ENCODE measurements at places on chromosomes 11 and 22.

DNA sequence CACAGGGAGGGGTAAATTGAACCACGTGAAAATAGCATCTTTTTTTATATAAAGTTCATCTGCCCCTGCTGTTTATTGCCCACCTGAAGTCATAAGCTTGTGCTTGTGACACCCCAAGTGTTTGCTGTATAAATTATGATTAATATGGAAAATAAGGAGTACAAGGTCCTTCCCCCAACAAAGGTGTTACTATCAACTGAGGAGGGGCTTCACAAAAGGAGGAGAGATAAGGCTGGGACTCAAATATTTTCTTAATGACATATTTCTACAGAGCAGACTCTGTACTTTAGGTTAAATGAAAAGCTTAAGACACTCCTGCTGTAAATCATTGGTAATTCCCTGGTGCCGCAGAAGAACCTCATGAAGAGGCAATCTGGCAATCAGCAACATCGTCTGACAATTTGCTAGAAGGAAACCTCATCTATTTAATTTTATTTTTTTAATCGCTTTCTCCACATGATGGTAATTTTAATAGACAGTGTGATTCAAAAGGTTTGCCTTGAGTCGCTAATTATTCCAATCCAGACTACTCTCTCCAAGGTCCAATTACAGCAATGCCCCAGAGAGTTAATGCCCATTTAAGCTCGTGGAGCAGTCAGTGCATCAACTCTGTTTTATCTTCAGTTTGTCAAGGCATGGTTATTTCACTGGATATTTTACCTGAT lies 1432.4 kb downstream of the FAM181B start:
- DNase-seq, result no peak

DNA sequence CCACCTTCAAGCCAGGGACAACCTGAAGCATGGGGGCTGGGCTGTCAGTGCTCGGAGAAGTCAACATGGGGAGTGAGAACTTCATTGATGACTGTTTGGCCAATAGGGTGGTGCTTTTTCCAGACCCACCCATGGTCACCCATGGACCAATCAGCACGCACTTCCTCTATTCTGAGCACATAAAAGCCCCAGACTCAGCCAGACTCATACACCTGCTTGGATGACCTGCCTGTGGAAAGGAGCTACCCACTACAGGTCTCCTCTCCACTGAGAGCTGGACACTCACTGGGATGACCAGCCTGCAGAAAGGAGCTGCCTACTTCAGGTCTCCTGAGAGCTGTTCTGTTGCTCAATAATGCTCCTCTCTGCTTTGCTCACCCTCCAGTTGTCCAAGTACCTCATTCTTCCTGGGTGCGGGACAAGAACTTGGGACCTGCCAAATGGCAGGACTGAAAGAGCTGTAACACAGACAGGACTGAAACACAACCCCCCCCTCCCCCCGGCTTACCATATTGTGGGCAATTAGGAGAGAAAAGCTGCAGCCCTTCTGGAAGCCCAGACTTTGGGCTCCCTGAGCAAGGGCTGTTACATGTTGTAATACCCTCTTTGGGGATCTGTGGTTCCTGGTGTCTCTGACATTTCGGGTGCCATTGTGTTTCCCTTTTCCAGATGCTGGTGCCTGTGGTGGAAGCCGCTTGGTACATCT lies 44.4 kb upstream of the WNT11 start:
- DNase-seq, result no peak

DNA sequence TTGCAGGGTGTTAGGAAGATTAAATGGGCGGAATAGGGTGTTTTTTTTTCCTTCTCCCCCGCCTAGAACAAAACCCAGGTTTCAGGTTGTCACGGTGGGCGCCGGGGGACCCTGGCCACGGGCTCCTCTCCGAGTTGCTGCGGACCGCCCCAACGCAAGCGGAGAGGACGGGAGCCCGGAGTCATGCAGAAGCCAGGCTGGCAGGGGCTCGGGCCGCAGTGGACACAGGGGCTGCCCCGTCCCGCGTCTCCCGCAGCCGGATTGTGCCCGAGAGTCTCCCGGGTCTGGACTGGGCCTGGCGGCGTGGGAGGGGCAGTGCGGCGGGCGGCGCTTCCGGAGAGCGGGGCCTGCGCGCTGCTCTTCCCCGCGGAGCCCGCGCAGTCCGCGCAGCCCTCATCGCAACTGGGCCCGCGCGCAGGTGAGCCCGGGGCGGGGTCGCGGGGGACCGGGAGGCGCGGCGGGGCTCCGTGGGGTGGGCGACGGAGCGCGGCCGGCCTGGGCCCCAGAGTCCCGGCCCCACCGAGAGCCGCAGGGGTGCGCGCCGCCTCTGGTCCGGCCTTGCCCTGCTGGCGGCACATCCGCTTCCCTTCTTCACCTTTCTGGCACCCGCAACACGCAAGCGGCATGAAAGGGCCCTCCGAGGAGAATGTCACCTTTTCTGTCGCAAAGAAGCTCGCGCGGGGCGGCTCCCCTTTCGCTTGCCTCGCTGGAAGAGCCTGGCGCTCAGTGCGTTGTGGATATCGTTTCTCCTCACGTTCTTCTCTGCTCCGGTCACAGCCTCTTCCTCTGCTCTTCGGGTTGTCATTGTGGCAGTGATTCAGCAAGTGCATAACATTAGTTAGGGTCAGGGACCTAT lies at the start of gene TIRAP:
Gene TIRAP (plus strand): TSS at position 358 of the 856 bp plus-strand sequence. CDS start 7,802 bp downstream, outside the sequence.
- peak; percentile 78 for DNase-seq

DNA sequence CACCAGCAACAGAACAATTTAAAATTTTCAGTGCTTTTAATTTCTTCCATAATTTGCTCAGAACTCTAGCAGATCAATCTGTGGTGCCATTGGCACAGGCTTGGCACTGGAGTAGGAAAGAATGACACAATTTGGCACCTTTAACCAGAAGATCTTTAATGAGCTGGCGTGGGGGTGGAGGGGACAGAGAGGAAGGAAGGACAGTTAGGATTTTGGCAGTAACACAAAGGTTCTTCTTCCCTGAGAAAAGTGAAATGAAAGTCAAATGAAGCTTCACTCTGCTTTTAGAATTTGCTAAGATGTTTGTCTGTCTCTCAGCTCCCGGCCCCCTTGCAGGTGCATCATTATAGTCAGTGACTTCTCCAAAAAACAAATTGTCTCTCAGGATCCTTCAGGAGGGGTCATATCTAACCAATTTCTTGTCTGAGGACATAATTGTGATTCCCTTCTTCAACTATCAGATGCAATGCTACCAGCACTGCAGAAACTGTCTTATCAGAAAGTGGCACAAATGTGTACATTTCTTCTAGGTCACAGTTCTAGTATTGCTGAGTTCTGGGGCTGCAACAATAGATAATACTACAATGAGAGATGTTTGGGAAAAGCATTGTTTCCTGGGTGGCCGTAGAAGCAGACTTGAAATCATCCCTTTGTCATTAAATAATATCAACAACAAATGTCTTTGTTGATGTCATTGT lies 66.8 kb downstream of the CSTPP1 start:
- DNase-seq, result peak; percentile 90

- no peak for DNase-seq
Measured at GRCh38 chr11:61716478-61717285, 35.8 kb upstream of the MYRF start.
